NCI-H1417 treated with DMSO at 0.1 percent for 48 hours (cell line): ENCODE measurements at places on chromosomes 12 and 14.

GRCh38 chr12:39402922-39403321, 40.0 kb downstream of the KIF21A start:
- no peak for DNase-seq

- DNase-seq, result no peak
Observed at GRCh38 chr14:57760896-57761295, 105.0 kb downstream of the SLC35F4 start.

- no peak for DNase-seq
Observed at GRCh38 chr14:34981743-34982420, 910 bp upstream of the SRP54 start.

- DNase-seq, result no peak
Observed at GRCh38 chr12:5187136-5187535, 143.5 kb downstream of the KCNA5 start.

- no peak for DNase-seq
Observed at GRCh38 chr12:27585739-27586265, 61.8 kb downstream of the PPFIBP1 start.

GRCh38 chr14:72855913-72856312, 38.0 kb downstream of the DPF3 start:
- no peak for DNase-seq

- DNase-seq, result no peak
Observed at GRCh38 chr12:42585154-42585840, 4.2 kb downstream of the PRICKLE1 start.

- peak; percentile 60 for DNase-seq
Observed at GRCh38 chr12:82745807-82746206, 59.1 kb downstream of the TMTC2 start.
